Temporal lobe (tissue), 4 donors: ENCODE measurements at places on chromosomes 3 and 15. TPM values are rescaled to one million over a fixed set of nuclear protein-coding genes. Genes with fewer than 3 reads are reported as not detected.

Gene TLR9
- total RNA-seq: not detected

Gene SERINC4
- under 0.01 TPM for total RNA-seq

Gene SNURF
- total RNA-seq: 18.2 TPM

Gene CSPG4
- 6.6 TPM for total RNA-seq

Gene EPHB3
- total RNA-seq: 3.7 TPM

Gene LRTM1
- not detected for total RNA-seq

Gene ERICH6
- 0.25 TPM for total RNA-seq

Gene DOCK3
- 49.9 TPM for total RNA-seq
